ENCODE measurements at places on chromosomes 2 and 18.

DNA sequence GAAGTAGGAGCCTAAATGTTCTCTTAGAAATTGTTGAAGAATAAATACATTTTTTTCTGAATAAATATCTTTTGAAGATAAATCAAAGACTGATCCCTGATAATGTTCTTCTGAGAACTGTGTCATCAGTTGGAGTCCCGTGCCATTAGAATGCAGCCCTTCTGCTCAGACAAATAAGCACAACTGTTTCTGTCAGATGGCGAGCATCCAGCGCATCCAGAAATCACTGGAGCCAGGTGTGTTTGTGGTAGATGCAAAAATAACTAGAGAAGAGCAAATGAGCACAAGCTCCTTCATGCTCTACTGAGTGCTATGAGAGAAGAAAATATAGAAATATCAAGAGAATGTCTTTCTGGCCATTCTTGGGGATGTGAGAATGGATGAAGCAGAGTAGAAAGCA lies 573.7 kb downstream of the THSD7B start:
- DNase-seq: no peak

DNA sequence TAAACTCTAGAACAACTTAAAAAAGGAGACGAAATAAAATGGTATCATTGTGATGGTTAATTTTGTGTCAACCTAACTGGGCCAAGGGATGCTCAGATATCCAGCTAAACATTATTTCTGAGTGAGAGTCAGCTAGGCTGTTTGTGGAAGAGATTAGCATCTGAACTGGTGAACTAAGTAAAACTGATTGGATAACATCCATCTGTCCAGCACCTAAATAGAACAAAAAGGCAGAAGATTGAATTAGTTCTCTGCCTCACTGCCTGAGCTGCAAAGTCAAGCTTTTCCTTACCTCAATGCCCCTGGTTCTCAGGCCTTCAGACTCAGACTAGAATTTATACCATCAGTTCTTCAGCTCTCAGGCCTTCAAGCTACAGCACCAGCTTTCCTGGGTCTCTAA lies 30.0 kb downstream of the PPP3R1 start:
- DNase-seq: no peak

- peak; percentile 62 for DNase-seq
Measured at GRCh38 chr2:96927405-96928171, 57.7 kb upstream of the SEMA4C start.

- DNase-seq: no peak
Measured at GRCh38 chr2:47890711-47891368, 15.5 kb downstream of the FBXO11 start.

GRCh38 chr2:98087447-98088020 lies 567 bp downstream of the VWA3B start:
- peak; percentile 26 for DNase-seq

DNA sequence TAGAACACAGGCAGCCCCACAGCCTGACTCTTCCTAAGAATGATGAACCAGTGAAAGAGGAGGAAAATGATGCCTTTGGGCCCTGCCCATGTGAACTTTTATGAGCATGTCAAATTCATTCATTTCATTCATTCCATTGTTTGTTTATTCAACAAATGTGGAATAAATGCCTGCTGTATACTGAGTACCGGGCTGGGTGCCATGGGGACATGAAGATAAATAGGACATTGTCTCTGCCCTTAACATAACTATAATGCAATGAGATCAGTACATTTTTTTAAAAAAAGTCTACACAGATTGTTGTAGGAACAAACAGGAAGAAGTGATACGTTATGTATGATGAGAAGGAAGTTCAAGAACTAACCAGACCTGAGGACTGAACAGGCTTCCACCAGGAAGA lies 14.7 kb downstream of the MREG start:
- DNase-seq: peak; percentile 70

DNA sequence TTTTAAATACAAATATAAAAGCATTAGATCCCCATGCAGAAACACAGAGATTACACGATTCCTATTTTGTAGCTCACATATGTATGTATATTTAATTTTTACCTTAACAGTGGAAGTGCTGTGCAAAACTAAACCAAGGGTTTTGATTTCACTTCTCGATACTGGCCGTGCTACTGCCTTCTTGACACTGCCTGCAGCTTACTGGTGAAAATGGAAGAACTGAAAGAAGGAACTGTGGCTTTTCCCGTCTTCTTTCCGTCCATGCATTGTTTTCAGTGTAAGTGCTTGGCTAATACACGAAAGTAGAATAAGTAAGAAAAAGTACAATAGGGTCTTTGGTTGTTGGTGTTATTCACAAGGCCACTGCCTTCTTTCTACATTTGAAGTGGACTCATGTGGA lies 129.5 kb downstream of the NDUFA10 start:
- DNase-seq: no peak

DNA sequence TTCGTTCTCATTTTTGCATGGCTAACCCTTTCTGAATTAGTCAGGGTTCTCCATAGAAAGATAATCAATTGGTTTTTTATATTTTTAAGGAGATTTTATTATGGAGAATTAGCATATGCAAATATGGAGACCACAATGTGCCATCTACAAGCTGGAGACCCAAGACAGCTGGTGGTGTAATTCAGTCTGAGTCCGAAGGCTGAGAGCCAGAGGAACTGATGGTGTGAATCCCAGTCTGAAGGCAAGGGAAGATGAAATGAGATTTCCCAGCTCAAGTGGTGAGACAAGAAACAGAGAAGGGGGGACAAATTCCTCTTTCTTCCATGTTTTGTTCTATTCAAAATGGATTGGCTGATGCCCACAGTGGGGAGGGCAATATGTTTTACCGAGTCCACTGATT lies 80.7 kb downstream of the PLCL1 start:
- DNase-seq: no peak

GRCh38 chr2:34602262-34602661 lies 1003.2 kb upstream of the FAM98A start:
- DNase-seq: no peak

- peak; percentile 81 for DNase-seq
Measured at GRCh38 chr2:224369028-224369632, 32.8 kb downstream of the FAM124B start.

- peak; percentile 97 for DNase-seq
Measured at GRCh38 chr18:32349728-32350395, 120.8 kb downstream of the GAREM1 start.

DNA sequence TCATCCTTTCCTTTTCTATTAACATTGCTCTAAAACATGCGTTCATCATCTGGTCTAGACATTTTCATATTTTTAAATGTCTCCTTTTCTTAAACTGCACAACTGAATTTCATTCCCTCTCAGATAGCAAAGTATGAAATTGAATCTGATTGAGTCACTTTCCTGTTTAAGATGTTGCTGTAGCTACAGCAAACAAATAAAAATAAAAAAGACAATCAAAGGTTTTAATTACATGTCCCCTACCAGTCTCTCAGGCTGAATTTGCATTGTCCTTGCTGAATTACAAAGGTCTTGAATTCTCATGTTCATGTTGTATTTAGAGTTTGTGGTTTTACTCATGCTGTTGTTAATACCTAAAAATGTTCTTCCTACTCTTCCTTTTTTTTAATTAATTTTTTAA lies 537.9 kb upstream of the LRATD1 start:
- DNase-seq: no peak

- peak; percentile 95 for DNase-seq
Measured at GRCh38 chr2:229408356-229408755, 137.3 kb upstream of the PID1 start.

- DNase-seq: no peak
Measured at GRCh38 chr2:10638093-10638492, 51.7 kb downstream of the NOL10 start.

GRCh38 chr18:5463831-5464230 lies 80.0 kb downstream of the EPB41L3 start:
- DNase-seq: no peak

GRCh38 chr2:207682557-207682956 lies 28.9 kb upstream of the CCNYL1 start:
- no peak for DNase-seq

DNA sequence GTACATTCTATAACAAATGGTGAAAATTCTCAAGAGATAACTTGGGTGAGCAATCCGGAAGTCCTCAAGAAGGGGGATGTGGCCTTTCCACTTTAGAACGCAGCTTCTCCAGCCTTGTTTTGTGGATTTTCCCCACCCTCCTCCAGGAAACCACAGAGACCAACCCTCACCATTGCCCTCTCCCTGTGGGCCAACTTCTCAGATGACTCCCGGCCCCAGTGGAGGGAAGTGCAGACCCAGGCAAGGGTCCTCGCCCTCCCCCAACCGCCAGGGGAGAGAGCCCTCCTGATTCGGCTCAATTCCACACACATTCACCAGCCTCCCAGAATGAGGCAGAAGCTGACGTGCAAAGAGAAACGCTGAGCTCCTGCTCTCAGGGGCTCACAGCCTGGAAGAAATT lies 277.2 kb downstream of the EIPR1 start:
- no peak for DNase-seq

- no peak for DNase-seq
Measured at GRCh38 chr2:80643598-80643997, 339.0 kb upstream of the LRRTM1 start.

DNA sequence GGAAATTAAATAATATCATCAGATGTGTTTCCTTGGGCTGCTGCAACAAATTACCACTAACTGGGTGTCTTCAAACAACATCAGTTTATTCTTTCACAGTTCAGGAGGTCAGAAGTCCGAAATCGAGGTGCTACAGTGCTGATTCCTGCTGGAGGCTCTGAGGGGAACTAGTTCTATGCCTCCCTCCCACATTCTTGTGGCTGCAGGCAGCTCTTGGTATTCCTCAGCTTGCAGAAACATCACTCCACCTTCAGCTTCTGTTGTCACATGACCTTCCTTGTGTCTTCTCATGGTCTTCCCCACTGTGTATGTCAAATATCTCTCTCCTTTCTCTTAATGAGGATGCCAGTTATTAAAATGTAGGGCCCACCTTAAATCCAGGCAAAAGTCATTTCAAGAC lies 29.3 kb upstream of the DCC start:
- DNase-seq: no peak

DNA sequence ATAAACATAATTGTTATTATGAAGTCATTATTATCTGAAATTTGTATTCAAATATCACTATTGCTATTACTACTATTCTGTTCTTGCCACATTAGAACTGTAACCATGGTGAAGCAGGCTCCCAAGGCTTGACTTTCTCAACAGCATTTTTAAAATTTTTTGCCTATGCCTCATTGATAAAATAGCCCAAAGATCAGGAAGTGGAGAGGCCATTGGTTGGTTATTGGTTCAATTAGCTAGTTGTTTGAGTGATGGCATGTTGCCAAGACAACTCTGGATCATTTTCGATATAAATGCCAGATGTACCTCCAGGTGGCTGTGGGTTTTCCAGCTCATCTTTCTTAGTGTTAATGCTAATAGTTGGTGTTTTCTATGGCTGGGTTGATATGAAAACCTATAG lies 513.5 kb downstream of the TRIB2 start:
- DNase-seq: peak; percentile 2

DNA sequence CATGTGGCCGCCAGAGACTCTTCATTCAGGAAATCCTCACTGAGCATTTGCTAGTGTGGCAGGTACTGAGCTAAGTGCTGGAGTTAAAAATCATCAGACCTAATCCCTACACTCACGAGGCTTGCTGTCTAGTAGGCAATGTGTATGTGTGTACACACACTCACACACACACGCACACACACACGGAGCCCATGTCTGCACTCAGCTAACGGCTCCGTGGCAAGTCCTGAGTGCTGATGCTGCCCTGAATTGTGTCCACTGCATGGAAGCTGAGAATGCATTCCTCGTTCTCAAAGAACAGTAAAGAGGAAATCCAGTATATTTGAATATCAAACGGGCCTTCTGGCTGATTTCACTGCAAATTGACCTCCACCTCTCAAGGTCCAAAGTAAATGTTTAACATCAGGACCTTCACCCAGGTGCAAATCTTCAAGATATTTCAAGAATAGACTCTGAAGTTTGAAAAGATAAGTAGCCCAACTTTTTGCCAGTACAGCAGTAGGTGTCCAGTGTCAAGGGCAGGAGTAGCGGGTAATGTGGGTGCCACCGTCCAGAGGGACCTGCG lies 136.1 kb upstream of the TTC39C start:
- DNase-seq: no peak

GRCh38 chr2:54572636-54573536 lies 116.8 kb downstream of the SPTBN1 start:
- no peak for DNase-seq

DNA sequence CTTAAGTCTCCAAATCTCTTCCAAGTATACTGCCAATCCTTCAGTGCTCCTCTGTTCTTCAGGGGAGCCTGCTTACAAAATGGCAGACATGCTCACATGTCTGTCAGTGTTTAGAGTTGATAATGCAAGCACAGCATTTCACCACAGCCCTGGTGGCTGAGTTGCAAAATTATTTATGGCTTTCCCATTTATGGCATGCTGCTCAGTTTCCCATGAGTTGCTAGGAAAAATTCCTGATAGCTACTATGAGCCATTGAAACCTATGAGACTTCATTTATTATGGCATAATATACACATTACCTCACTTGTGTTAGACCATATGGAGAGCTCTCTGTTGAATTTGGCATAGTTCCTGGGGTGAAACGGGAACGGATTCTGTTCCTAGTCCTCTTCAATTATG lies 448.7 kb upstream of the TCF4 start:
- no peak for DNase-seq

- DNase-seq: peak; percentile 87
Measured at GRCh38 chr18:2857491-2858131, 10.8 kb downstream of the EMILIN2 start.

DNA sequence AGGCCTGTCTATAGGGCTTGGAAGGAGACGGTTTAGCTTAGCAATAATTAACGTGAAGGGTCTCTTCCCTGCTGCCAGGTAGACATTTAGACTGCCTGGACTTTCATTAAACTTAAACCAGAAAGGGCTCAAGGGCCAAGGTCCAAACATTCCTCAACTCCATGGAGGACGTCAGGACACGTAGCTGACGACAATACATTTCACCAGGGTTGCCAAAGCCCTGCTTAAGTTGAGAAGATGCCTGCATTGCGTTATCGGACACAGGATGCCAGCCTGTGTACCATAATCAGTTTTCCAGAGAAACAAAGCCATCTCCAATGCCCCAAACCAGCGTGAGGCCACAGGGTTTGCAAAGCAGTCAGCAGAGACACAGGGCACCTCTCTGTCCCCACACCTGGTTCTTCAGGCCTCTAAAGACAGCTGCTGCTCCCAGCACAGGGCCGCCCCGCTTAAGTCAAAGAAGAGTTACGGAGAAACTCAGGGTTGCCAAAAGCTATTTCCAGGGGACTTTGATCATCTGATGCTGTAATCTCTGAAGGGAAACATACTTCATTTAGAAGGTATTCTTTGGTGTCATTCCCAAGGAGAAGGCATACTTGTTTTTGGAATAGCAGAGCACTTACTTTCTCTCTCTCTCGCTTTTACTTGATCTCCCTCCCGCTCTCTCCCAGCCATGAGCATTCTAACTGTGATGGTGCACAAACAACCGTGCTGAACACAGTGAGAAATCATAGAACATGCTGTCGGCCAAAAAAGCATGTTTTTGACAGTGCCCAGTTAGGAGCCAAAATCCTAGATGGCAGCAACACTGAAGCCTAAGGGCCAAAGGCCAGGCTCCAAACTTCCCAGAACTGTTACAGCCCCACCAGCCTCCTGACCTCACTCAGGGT lies 46.0 kb downstream of the TTC32 start:
- DNase-seq: no peak

DNA sequence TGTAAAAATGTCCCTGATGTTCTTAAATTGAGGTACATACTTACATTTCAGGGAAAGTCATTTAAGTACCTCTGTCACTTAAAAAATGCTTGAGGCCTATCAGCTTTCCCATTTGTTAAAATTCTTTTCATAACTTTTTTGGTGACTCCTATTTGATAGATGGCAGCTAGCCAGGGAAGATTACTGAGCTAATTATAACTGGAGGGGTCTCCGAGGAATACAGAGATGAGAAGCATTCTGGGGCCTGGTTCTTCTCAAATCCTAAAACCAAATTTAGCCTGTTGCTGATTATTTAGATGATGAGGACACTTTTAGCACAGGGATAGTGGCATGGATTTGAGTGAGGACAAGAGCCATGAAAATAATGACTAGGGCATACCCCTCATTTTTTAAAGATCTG lies 4.8 kb downstream of the UGP2 start:
- DNase-seq: no peak

Measured in adipocyte (in vitro differentiated cells).